ENCODE measurements at places on chromosomes 11 and 22.
A peak's percentile ranks its signal among the peaks of the same experiment; 100 is the strongest.

DNA sequence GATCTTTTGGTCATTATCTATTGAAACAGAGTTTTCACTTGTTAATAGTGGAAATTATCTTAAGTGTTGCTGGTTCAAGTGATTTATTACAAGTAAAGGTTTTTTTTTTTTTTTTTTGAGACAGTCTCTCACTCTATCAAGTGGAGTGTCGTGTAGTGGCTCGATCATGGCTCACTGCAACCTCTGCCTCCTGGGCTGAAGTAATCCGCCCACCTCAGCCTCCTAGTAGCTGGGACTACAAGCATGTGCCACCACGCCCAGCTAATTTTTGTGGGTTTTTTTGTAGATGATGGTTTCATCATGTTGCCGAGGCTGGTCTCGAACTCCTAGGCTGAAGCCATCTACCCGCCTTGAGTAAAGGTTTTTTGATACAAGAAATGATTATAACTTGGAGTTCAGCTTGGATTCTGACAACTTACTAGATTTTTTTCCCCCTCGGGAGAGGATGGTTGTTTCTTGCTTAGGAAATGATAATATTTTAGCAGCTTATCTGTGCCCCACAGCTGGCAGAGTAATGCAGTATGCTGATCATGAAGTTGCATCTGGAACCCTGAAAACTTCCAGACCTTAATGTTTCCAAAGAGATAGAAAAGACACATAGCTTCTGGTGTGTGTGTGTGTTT is 68.9 kb downstream of the MTMR3 start:
- no peak for DNase-seq

GRCh38 chr11:19995145-19995544 is 165.1 kb downstream of the DBX1 start:
- no peak for DNase-seq

GRCh38 chr11:77999446-78000030 is 5.1 kb upstream of the INTS4 start:
- no peak for DNase-seq

DNA sequence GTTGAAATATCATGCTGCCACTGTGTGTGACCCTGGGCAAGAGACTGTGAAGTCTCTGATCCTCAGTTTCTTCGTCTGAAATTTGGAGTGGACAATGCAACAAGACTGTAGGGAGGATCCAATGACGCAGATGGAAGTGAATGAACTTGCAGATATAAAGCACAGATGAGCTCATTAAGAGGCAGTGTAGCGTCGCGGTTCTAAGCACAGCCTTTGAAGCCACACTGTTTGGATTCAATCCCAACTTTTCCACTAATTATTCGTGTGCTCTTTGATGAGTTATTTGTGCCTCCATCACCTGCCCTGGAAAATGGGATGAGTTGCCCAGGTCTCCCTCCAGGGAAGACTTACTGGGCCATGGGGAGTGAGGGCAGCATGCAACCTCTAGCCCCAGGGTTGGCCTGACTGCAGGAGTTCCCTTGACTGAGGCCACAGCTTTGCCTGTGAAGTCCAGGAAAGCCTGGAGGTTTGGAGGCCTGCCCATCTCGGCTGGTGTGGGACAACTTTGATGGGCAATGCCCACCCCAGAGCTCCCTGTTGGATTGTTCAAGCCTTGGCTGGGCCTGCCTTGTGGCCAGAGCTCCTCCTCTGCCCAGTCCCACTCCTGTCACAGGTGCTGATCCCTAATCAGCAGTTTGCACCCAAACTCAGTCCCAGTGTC is 266.0 kb upstream of the B3GAT1 start:
- no peak for DNase-seq

DNA sequence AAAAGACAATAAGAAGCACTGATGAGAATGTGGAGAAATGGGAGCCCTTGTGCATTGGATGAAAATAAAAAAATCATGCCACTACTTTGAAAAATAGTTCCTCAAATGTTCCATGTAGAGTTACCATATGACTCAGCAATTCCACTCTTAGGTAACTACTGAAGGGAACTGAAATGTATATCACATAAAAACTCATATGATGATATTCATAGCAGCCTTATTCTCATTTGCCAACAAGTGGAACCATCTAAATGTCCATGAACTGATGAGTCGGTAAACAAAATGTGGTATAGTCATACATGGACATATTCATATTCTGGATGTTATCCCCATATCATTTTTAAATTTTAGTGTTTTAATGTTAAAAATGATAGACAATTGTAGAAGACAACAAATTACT is 3.5 kb downstream of the KRTAP5-9 start:
- DNase-seq: no peak

- DNase-seq: peak; percentile 37
These were observed 70.8 kb downstream of the SHANK2 start for GRCh38 chr11:71181566-71181965.

DNA sequence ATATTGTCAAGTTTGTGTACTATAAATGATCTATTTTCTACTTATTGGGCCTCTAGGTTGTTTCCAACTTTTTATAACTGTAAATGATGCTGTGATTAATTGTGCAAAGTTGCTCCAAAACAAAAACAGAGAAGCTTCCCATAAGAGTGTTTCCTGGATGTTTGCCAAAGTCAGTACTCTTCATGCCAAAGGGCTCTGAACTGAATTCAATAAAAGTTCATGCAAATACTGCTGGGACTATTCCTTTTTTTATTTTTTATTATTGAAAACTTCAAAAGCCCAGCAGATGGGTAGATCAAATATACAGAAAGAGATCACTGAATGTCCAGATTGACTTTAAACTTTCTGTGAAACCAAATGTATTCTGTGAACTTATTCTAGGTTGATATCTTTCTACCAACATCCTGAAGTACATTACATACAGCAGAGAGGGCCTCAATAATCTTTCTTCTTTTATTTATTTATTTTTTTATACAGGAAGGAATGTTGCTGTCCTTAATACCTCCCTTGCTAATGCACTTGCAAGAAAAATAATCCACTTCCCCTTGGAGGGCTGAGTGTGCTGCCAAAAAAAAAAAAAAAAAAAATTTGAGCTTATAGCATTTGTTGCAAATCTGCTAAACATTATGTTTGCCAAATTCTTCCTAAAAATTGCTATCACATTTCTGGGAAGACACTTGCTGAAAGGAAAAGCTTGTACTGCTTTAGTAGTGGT is 53.0 kb downstream of the CTSC start:
- no peak for DNase-seq

GRCh38 chr11:10926801-10927211 is 69.0 kb upstream of the ZBED5 start:
- DNase-seq: no peak

DNA sequence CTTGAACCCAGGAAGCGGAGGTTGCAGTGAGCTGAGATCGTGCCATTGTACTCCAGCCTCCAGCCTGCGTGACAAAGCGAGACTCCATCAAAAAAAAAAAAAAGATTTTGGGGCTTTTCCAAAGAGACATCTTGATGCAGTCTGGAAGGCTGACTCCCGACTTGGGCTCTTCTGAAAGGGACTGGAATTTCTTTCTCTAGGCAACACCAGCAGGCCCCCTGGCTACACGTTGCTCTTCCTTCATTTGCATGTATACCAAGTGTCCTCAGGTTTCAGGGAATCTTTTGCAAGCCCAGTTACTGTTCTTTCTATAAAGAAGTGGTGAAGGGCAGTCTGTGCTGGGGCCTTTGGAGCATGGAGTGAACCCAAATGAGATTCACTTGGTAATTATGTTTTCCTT is 211.0 kb downstream of the GRIK4 start:
- DNase-seq: no peak

DNA sequence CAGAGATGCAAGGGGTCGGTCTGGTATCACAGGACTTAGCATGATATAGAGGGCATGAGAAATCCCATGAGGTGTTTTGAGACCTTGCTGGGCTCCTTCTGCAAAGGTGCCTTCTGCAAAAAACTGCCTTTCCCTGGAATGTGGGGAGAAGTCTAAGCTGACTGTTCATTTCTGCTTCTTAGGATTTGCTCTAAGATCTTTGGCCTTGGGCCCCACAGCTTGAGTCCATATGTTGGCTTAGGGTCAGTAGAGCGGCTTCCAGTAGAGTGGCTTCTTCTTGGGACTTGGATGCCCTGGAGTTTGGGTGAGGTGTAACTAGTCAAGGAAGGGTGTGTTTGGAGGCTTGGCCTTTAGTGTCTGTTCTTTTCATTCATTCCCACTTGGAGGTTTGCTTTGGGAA is 37.0 kb downstream of the AMPD3 start:
- peak; percentile 37 for DNase-seq

GRCh38 chr11:10440401-10440800 is 14.7 kb upstream of the AMPD3 start:
- no peak for DNase-seq

GRCh38 chr11:81852896-81853295 is 880.8 kb downstream of the FAM181B start:
- DNase-seq: no peak

DNA sequence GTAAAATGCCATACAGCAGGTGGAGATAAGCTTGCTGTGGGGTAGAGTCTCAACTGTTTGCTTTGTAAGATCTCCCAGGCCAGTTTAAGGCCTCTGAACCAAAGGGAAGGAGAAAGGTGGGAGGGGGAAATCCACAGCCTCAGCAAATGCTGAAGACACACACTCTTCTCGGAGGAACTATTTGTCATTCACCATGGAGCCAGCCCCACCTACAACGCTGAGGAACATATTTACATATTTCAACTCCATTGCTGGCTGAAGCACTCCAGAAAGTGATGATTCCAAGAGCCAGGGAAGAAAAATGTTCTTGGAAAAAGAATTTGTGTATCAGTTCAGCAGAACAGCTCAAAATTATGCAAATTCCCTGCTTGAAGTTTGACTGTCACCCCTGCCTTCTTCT is 6.5 kb downstream of the TENM4 start:
- DNase-seq: no peak

GRCh38 chr11:83326326-83326725 is 40.2 kb upstream of the CCDC90B start:
- no peak for DNase-seq

DNA sequence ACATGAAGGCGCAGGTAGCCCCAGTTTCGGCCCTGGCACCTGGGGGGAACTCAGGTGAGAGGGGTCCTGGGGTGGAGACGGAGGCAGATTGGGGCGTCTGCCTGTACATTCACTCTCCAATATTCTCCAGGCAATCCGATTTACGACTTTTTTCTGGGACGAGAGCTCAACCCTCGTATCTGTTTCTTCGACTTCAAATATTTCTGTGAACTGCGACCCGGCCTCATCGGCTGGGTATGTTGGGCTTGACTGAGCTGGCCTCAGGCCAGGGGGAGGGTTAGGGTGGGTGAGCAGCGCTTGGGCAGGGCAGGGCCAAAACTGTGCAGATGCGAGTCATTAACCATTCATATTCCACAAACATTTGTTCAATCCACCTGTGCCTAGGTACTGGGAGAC is 1.7 kb downstream of the TM7SF2 start:
- no peak for DNase-seq

GRCh38 chr11:72141066-72141465 is 5.5 kb downstream of the FOLR3 start:
- DNase-seq: no peak

DNA sequence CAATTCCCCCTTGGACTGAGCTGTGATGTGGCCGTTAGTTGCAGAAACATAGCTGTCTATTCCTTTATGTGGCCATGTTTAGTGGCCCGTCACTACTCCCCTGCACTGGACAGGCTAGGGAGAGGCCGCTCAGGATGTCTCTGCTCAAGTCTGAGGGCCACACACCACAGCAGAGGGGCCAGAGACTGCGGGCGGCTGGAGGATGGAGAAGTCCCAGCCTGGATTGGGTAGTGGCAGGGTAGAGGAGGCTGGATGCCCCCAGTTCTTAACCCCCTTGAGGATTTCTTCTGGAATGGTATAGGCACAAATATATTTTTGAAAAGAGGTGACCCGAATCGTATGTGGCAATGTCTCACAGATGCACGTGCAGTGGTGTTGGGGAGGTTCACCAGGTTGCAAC is 116.4 kb upstream of the B3GAT1 start:
- peak; percentile 30 for DNase-seq

GRCh38 chr11:65417702-65418430 is 4.7 kb upstream of the NEAT1 start:
- peak; percentile 77 for DNase-seq

GRCh38 chr11:66707486-66707885 is 21.5 kb downstream of the SPTBN2 start:
- no peak for DNase-seq

DNA sequence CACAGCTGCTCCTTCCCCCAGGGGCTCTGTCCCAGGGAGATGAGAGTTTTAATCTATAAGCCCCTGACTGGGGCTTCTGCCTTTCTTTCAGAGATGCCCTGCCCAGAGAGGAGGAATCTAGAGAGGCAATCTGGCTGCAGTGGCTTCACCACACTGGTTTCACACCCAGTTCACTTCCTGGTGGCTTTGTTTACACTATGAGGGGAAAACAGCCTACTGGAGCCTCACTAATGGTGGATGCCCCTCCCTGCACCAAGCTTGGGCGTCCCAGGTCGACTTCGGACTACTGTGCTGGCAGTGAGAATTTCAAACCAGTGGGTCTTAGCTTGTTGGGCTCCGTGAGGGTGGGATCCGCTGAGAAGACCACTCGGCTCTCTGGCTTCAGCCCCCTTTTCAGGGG is 21.5 kb upstream of the MMP1 start:
- no peak for DNase-seq

DNA sequence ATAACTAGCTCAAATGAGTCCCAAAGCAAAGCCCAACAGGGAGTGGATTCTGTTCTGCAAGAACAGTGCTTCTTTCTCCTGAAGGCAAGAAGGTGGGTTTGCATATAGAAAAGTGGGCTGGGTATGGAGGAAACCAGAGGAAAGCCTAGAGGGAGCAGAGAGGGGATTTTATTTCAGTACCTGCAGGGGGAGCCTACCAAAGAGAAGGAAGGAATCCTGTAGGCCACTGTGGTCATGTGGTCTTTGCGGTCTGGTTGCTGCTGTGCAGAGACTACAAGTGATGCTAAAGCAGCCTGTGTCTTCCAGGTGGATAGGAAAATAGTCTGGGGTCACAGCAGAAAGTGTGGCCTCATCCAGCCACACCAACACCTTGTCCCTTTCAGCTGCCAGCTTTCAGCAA is 33.2 kb upstream of the ZBTB16 start:
- peak; percentile 61 for DNase-seq

DNA sequence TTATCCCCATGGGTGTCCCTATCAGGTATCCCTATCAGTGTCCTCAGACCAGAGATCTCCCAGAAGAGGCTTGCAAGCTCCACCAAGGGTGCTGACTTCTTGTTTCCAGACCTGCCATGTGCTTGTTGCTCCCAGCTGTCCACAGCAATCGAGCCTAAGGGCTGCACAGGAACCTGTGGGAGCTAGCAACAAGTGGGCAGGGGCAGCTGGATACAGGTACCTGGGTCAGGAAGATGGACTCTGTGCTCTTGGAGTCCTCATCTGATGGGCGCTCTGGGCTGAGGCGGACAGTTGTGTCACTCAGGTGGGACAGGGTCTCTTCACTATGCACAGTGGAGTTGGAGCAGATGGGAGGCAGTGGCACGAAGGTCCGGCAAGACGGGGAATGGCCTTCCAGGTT is 99.2 kb downstream of the RNF169 start:
- DNase-seq: no peak

- DNase-seq: peak; percentile 71
These were observed 5.9 kb upstream of the ADORA2A start for GRCh38 chr22:24421428-24421931.

- no peak for DNase-seq
These were observed 90.9 kb downstream of the LDLRAD3 start for GRCh38 chr11:36034551-36035331.

GRCh38 chr11:122099374-122100036 is 16.5 kb downstream of the BLID start:
- no peak for DNase-seq

All from activated effector memory CD4-positive, alpha-beta T cell treated with anti-CD3 and anti-CD28 coated beads, Interleukin-2, amount 50 U/mL, for 16 hours (primary cell).